ENCODE measurements at places on chromosomes 1 and 21.

DNA sequence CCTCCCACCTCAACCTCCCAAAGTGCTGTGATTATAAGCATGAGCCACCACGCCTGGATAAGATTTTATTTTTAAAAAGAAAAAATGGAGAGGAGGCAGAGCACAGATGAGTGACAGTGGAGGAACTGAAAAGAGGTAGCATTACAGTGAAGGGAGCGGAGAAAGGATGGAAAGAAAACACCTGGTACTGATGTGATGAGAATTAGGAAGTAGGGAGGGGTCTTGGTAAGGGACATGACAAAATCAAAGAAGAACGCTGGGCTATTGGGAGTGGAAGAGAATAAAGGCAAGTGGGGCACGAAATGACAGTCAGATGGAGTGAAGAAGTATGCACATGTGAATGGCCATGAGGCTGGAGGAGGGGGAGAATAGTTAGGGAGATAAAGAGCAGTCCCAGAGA is 2.3 kb downstream of the FCRLA start:
- no peak for DNase-seq

GRCh38 chr1:43936431-43937151 is 3.0 kb downstream of the ARTN start:
- peak; percentile 23 for DNase-seq

GRCh38 chr1:10651793-10652192 is 144.7 kb downstream of the CASZ1 start:
- no peak for DNase-seq

DNA sequence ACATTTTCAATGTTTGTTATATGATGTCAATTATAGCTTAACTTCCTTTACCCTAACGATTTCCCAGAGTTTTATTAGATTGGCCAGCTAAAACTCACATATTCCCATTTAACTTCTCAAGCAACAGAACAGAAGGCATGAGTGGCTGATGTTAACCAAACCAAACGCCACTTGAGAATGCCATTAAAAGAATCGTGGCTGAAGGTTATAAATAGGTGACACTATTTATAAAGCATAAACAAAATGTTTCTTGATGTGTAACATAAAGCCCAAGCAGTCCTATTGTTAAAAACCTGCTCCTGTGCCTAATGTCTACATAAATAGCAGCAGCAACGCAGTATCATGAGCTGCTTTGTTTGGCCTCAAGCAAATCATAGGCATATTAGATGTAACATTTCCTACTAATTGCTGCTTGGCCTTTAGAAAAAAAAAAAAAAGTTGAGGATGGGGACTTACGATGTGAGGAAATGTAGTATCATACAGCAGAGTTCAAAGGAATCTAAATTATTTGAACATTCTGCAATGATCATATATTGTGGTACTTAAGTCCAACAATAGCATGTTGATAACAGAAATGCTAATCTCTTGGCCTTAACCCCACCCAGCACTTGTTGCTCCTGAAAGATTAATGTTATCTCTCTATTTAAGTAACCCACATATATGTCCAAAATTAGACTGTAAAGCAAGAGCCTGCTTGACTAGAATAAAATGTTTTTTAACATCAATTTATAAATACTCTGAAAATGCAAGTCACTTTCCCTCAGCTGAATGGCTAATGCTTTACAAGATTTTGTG is 106.0 kb downstream of the ESRRG start:
- DNase-seq, result no peak

All from small intestine (tissue), 16 donors.